ENCODE measurements at places on chromosomes 7 and 10.

DNA sequence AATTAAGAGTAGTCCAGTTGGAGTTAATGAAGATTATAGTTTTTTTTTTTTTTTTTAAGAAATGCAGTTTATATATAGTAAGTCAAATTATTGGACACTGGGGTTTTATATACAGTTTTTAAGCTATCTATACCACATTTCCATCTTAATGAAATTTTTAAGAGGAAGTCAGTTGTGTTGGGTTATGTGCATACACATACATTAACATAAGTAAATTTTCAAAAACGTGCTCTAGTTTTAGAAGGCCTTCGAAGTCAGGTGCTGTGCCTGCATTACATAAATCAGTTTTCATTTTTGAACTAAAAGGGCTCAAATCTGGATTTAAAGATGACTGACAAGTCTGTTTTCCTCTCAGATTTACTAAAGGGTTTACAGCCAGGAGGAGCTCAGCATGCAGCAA is 47.6 kb upstream of the FMC1 start:
- no peak for DNase-seq

DNA sequence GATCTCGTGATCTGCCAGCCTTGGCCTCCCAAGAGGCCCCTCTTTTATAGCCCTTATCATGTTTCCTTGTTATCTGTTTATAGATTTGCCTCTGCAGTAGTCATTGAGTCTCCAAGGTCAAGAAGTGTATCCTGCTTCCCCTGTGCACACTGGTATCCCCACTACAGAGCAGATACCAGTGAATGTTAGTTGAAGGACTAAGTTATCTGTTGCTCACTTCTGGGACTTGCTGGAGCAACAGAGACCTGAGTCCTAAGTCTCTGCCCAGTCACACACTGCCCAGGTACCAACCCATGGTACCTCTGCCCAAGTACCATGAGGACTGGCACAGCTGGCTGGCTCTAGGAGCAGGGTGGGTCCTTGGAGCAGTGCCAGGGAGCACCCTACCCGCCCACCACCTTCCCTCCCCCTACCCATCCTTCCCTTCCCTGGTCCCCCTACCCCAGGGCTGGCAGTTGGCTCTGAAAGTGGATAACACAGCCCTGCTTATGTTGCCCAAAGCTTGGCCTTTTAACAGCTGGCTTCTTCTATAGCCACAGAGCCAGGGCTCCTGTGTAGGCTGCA is 26.5 kb upstream of the PDCD4 start:
- no peak for DNase-seq

DNA sequence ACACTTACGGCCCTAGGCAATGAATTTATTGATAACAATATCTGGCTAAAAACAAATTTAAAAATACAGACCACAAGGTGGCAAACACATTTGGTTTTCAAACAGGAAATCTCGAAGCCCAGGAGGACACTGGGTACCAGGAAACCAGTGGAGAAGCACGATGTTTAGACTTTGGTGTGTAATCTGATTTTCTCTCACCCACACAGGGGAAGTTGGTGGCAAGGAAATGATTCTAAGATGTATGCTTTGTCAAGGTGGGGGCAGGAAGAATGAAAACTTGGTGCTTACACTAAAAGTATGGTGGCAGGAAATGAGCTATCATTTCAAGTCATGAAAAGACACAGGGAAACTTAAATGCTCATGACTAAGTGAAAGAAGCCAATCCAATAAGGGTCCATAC is 113.2 kb upstream of the ANKRD1 start:
- DNase-seq, result peak; percentile 76

GRCh38 chr7:67589183-67589582 is 592.5 kb downstream of the TYW1 start:
- no peak for DNase-seq

GRCh38 chr10:110041479-110041829 is 33.7 kb downstream of the ADD3 start:
- no peak for DNase-seq

- DNase-seq, result no peak
Observed at GRCh38 chr7:76409537-76409936, at the start of gene SSC4D. Gene SSC4D, minus strand, starts transcription at chr7:76409697. Its CDS starts 5,258 bp downstream, at chr7:76404439.

DNA sequence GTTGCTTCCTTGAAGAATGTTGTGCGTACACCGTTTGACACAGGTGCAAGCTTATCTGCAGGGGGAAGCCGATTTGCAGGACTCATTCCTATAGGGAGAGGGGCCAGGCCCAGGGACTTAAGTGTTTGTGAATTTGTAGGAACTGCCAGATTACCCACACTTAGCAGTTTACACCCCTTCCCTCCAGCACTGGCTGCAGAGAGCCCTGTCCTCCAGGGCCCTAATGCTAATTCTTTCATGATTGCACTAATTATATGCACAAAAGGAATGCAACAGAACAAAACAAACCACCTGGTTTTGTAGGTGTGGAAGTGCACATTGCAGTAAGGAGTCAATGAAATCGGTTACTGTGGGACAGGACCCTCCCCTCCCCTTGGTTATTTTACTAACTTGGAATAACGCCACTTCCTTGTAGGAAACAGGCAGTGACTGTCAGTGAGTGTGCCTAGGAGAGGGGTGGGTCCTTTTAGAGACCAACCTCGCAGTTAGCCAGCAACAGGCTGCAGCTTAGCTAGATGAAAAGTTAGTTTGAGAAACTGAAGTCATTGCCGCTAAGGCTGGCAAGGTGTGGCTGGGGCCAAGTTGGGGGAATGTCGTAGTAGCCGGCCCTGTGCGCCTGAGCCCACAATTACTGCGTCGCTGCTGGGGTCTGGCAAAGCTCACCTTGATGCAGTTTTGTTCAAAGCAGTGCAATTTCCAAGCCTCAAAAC is 60.6 kb downstream of the CUX1 start:
- no peak for DNase-seq

GRCh38 chr10:36717118-36717517 is 408.3 kb upstream of the ANKRD30A start:
- no peak for DNase-seq

GRCh38 chr10:7967035-7967434 is 87.5 kb upstream of the GATA3 start:
- no peak for DNase-seq

DNA sequence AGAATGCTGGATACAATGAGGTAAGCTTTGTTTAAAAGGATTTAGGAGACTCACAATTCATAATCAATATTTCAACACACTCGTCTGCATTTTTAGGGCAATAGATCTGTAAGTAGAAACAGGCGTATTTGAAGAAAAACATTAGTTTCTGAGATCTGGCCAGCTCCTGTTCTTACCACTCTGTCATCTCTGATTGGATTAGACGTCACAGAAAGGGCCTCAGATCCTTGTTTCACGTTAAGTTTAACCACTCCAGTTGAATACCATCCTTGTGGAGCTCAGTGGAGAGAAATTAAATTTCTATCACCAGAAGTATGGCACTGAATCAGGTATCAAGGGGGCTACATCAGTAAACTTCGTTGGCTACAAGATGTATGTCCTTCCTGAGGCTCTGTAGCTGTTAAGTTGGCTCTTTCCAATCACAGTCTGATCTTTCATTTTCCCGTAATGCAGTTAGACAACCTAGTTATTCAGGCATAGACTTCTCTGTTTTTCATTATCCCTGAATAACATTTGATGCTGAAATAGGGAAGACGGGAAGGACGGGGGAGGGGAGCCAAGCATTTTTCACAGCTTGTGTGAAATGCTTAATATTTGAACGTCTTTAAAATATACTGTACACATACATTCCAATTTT is 659.2 kb upstream of the GALNT17 start:
- no peak for DNase-seq

DNA sequence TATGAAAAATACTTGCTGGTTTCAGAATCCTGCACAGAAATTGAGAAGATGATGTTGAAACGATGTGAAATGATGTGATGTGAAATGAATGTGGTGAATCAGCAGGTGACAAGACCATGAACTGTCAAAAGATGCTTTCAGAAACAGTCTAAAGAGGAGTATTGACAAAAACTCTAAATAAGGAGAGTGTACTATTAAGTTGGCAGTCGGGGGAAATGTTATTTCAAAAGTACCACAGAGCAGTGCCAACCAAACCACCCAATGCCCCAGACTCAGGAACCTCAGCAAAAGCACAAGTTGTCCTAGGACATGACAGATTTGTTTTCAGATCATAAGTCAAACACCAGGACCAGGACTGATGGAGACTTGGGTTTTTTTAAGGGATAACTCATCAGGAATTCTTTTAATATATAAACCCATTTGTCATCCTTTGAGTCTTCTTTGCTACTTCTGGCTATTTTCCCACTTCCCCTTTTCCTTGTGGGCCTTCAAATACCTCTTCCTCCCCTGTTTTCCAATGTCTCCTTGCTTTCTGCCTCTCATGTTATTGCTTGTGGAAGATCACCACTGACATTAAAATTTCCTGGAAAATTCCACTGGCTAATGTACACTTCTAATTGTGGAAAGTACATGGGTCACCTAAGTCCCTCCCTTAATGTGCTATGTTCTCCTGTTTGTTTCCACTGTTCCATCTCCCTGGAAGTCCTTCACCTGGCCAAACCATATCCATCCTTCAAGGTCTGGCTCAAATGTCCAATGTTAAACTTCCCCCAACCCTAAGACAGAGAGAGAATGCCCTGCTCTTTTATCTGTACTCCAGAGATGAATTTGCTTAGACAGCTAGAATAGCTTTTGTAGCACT is 10.2 kb upstream of the PPP1R3C start:
- no peak for DNase-seq

DNA sequence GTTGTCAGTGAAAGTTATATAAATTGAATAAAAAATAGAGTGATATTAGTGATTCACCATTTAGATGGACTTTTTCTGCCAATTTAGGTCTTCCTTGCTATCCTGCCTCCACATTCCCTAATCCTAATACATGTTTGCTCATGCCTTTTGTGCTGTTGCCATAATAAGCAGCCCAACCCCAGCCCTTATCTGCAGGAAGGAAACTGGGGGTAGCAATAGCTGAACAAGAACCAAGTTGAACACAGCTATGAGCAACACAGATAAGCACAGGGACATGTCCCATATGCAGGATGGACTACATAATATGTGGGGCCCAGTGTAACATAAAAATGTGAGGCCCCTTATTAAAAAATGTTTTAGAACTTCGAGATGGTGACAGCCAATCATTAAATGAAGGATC is 91.2 kb upstream of the AHR start:
- DNase-seq, result no peak

DNA sequence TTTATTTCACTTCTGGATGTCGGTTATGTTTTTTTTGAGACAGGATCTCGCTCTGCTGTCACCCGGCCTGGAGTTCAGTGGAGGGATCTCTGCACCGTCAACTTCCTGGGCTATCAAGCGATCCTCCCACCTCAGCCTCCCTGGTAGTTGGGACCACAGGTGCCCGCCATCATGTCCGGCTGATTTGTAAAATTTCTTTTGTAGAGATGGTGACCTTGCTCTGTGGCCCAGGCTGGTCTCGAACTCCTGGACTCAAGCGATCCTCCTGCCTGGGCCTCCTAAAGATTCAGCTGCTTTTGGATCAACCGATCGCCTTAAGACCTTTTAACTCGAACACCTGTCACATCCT is 606 bp upstream of the RABGEF1 start:
- no peak for DNase-seq

DNA sequence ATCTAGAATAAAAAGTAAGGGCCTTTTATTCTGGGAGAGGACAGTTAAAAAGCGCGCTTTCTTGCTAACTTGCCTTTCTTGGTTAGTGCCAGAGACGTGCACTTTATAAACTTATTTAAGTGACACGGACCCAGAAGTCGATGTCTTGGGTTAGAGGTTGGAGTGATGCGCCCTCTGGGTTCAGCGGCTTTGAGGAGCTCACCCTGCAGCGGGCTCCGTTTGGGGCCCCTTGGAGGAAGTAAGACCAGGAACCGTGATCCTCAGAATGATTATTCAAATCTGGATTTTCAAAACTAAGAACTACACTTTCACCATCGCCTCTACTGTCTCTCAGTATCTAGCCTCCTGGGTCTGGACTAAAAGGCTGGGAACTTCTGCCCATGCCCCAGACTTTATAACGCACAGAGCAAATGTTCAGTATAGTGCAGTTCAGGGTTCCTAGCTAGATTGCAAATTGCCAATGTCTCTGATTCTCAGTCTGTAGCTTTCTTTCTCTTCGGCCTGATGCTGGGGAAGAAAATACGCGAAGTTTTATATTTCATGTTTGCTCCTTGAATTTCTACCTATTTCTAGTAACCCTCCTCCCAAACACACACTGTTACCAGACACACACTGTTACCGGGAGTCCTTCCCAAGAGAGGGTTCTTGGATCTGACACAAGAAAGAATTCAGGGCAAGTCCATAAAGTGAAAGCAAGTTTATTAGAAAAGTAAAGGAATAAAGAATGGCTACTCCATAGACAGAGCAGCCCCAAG is 18.6 kb upstream of the SMO start:
- peak; percentile 49 for DNase-seq

DNA sequence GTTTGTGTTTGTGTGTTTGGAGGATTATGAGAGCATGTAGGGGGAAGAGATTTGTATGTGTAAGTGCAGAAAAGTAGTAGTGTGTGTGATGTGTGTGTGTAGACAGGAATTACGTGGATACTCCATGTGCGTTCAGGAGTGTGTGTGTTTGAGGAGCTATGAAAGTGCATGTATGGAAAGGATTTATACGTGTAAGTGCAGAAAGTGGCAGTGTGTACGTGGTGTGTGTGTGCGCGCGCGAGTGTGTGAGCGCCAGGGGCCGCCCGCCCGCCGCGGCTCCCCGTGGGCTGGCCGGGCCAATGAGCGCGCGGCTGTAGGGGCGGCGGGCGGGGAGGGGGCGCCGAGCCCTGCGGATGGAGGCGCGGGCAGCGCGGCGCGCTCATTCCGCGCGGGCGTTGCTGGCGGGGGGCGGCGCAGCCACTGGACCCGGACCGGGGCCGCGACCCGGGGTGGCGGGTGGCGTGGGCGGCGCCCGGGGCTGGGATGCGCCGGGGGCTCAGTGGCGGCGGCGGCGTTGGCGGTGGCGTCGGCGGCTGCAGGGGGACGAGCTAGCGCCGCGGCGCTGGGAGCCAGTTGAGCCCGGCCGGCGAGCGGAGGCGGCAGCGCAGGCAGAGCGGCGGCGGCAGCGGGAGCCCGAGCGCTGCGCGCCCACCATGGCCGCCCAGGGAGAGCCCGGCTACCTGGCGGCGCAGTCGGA is at the start of gene BICC1:
Gene BICC1, plus strand, starts transcription at position 382 of the 697 bp plus-strand sequence. Its CDS starts 272 bp downstream, at position 654.
- DNase-seq, result no peak

GRCh38 chr10:30509508-30509907 is 75.5 kb downstream of the MAP3K8 start:
- no peak for DNase-seq

Measured in thymus (tissue), 14 donors.